ENCODE measurements at places on chromosomes 11 and 22.
A peak's percentile ranks its signal among the peaks of the same experiment; 100 is the strongest.

DNA sequence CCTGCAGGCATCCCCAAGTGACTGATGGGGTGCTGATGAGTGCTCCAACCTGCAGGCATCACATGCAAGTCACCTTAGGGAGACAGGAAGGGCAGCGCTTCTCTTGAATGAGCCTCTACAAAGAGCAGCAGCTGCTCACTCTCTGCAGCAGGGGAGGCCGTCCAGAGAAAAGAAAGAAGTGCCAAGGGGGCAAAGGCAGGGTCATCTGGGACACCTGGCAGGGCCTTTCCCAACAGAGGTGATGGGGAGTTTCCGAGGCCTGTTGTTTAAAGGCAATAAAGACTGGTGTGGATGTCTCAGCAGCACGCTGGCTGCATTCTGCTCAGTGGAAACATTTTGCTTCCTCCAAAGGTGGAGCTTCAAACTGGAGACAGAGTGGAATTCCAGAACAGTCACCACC, 113.7 kb downstream of the ETS1 start:
- no peak for DNase-seq

DNA sequence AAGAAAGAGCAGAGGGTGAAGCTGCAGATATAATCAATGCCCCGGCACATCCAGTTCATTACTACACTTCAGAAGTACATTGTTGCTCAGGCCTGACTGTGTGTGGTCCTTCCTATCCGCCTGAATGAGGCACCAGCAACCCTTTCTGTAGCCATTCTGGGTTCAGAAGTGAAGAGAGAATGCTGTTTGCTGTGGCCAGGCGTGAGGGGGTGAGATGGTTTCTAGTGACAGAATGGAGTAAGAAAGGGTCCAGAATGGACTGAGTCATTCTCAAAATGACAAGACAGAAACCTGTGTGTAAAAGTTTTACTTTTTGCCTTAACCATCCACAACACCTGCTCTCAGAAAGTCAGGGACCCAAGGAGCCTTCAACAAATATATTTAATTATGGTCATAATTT, 334.8 kb downstream of the GUCY1A2 start:
- DNase-seq: no peak

DNA sequence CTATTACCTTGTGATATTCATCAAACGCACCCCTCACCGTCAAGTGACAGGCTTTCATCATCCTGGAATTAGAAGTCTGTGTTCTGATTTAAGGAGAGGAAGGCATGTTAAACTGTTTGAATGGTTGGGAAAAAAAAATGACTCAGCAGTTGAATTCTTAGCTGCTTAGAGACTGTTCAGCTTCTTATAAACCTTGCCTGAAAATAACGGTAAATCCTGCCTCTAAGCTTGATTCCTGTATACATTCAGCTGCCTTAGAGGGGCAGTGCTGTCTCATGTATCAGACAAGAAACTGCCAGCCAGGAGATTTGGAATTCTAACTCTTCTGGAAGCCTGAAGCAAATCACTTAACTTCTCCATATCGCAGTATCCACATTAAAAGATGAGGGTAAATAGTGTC, 437.4 kb downstream of the JRKL start:
- peak; percentile 22 for DNase-seq

- peak; percentile 10 for DNase-seq
Observed at GRCh38 chr11:20672575-20672974, 3.2 kb downstream of the NELL1 start.

GRCh38 chr22:21643533-21644357, 1.6 kb downstream of the SDF2L1 start:
- DNase-seq: no peak

- DNase-seq: no peak
Observed at GRCh38 chr22:17138513-17138912, 17.4 kb upstream of the TMEM121B start.

- no peak for DNase-seq
Observed at GRCh38 chr11:23620617-23621016, 760.3 kb upstream of the CCDC179 start.

GRCh38 chr22:49239264-49240015, 588.2 kb downstream of the BRD1 start:
- DNase-seq: no peak

- DNase-seq: no peak
Observed at GRCh38 chr22:45772743-45773142, 101.1 kb downstream of the ATXN10 start.

Measured in cardiac fibroblast (primary cell).